ENCODE measurements at places on chromosomes 6 and 20. TPM values are rescaled to one million over a fixed set of nuclear protein-coding genes. Genes with fewer than 3 reads are reported as not detected.

CRIP3 gene
- not detected for total RNA-seq

PRSS35 gene
- total RNA-seq: not detected

ZBP1 gene
- not detected for total RNA-seq

TNF gene
- not detected for total RNA-seq

CGAS gene
- total RNA-seq: 6.3 TPM

SLC17A9 gene
- 19.5 TPM for total RNA-seq

ULBP1 gene
- total RNA-seq: 6.1 TPM

FUT9 gene
- not detected for total RNA-seq

RIPPLY2 gene
- not detected for total RNA-seq

PCK1 gene
- total RNA-seq: not detected

TFEB gene
- total RNA-seq: 10.0 TPM

FNDC1 gene
- 5.2 TPM for total RNA-seq

SPATA25 gene
- total RNA-seq: not detected

SLC22A1 gene
- not detected for total RNA-seq

TCF19 gene
- 28.4 TPM for total RNA-seq

TASP1 gene
- total RNA-seq: 9.5 TPM

EFCAB8 gene
- total RNA-seq: not detected

F13A1 gene
- not detected for total RNA-seq

CST4 gene
- total RNA-seq: not detected

RPS18 gene
- total RNA-seq: 3,021 TPM

SAMD10 gene
- 1.3 TPM for total RNA-seq

MYLIP gene
- 1.9 TPM for total RNA-seq

ABHD16B gene
- not detected for total RNA-seq

GFRA4 gene
- total RNA-seq: not detected

LY6G6D gene
- total RNA-seq: not detected

CD93 gene
- not detected for total RNA-seq

PDE10A gene
- total RNA-seq: 0.11 TPM

NKAIN4 gene
- not detected for total RNA-seq

PLN gene
- total RNA-seq: not detected

TMEM74B gene
- not detected for total RNA-seq

POPDC3 gene
- 45.1 TPM for total RNA-seq

ISM1 gene
- not detected for total RNA-seq

SF3B5 gene
- 131 TPM for total RNA-seq

PPP1R18 gene
- 108 TPM for total RNA-seq

SMLR1 gene
- not detected for total RNA-seq

CPXM1 gene
- not detected for total RNA-seq

EMILIN3 gene
- total RNA-seq: not detected

PTPRT gene
- not detected for total RNA-seq

ARMC2 gene
- 0.97 TPM for total RNA-seq

CPNE1 gene
- total RNA-seq: 172 TPM

FAXC gene
- total RNA-seq: 1.8 TPM

HRH3 gene
- total RNA-seq: not detected

BPIFB4 gene
- not detected for total RNA-seq

PM20D2 gene
- total RNA-seq: 3.0 TPM

PRL gene
- not detected for total RNA-seq

TSPYL1 gene
- total RNA-seq: 79.4 TPM

SLC24A3 gene
- not detected for total RNA-seq

BMP6 gene
- total RNA-seq: 10.3 TPM

NR2E1 gene
- not detected for total RNA-seq

HDGFL1 gene
- total RNA-seq: not detected
